ENCODE measurements at places on chromosomes 11 and 22.

DNA sequence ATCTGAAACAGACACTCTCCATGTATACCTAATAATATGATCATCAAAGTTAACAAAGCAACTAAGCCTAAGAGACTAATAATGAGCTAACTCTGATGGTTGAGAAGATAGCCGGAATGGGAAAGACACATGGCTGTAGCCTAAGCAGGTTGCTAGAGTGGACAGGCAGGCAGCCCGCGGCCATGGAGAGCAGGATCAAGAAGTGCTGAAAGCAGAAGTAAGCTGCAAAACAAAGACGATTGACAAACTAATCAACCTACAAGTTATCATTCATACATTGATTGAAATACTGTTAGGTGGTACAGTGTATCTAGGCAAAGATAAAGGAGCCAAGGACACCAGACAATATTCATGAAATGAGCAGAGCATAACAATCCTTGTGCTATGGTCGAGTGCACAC is 29.3 kb downstream of the SLN start:
- DNase-seq = no peak

GRCh38 chr11:92045301-92045700 is 179.3 kb upstream of the FAT3 start:
- DNase-seq = no peak

DNA sequence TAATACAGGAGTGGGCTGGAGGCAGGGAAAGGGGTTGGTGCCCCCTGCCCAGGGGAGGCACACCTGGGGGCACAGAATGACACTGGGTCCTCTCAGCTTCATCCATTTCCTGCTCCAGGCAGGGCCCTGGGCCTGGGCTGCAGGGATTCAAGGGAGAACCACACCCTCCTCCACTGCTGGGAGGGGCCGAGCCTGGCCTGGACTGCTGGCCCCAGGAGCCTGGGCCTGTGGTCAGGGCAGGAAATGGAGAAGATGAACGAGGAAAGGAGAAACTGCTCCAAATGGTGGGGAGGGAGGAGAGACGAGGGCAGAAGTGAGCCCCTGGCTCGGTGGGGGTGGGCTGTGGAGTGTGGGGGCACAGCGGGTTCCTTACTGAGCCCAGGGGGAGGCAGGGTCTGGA is 38.1 kb upstream of the KCNQ1OT1 start:
- DNase-seq = no peak

- DNase-seq = no peak
Observed at GRCh38 chr22:25509374-25509791, 55.1 kb upstream of the GRK3 start.

DNA sequence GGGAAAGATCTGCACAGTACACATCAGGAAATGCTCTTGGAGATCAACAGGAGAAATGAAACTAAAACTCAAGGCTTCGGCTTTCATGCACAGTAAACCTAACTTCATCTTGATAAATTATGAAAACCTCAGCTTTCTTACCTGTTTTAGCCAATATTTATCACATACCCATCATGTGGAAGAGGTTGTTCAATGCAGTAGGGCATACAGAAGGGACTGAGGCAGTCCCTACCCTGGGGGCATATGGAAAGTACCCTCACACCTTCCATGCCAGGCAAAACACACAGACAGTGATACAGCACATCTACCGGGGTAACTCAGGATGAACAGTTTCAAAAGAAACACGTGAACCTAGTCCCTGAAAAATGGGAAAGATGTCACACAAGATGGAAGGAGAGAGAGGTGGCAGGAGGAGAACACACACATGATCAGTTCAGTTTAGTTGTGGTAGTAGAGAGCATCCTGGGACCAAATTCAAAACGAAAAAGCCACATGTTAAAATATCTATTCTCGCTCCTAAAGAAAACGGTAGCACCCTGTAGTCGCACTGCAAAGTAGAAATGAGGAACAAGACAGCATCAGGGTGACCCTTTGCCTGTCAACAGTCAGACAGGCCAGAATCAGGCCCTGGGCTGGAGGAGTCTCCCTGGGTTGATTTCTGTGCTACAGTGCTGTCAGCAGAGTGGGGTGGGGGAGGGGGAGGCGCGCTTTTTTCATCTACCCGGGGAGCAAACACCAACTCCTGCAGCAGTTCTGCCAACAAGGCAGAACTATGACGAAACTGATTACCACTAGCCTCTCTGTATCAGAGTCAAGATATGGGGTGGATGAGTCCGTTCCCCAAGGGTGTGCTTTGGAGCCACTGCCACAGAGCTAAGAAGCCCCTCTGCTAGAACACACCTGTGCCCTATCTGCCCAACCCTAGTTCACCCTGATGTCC is 1.3 kb downstream of the HIRA start:
- no peak for DNase-seq

- no peak for DNase-seq
Observed at GRCh38 chr22:31179345-31179744, 19.4 kb downstream of the RNF185 start.

GRCh38 chr11:45560155-45560912 is 105.1 kb downstream of the CHST1 start:
- no peak for DNase-seq

DNA sequence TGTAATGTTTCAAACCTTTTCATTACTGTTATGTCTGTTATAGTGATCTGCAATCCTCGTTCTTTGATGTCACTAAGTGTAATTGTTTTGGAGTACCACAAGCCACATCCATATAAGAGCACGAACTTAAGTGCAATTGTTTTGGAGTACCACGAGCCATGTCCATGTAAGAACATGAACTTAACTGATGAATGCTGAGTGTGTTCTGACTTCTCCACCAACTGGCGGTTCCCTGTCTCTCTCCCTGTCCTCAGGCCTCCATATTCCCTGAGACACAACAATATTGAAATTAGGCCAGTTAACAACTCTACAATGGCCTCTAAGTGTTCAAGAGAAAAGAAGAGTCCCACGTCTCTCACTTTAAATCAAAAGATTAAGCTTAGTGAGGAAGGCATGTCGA is 23.5 kb downstream of the TESMIN start:
- no peak for DNase-seq

DNA sequence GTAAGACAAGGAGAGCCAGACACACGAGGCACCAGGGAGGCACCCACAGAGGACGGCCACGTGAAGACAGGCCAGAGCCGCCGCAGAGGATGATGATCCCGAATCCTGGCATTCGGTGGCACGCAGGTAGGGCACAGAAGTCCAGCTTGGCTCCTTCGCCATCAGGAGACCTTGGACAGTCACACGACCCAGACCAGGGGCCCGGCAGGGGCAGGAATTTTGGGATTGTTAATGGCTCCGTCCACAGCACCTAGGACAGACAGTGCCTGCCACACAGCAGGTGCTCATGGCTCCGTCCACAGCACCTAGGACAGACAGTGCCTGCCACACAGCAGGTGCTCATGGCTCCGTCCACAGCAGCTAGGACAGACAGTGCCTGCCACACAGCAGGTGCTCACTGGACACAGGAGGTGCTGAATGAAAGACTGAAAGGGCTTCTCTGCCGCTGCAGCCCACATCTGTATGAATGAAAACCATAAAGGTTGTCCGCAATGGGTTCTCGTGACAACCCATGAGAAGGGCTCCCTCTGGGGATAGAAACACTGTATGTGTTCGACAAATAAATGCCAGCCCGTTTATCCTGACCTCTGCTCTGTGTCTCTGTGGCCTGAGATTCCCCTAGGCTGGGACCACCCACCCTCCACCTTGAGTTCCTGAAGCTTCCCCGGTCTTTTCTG is 341.6 kb downstream of the CTTN start:
- DNase-seq = no peak

DNA sequence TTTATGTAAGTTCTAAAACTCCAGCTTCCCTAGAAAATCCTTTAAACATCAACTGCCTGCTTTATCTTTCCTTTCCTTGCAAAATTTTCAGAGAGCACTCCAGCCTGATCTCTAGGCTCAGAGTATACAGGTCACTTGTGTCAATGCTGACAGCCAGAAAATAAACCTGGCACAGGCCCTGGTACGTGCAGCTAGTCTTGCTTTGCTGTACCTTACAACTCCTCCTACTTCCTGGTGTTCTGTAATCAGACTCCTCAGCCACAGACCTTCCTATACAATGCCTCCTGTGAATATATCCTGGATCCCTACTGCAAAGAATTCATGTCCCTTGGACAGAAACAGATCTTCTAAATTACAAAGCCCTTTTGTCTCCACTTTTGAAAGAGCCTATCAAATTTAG is 24.2 kb upstream of the TMEM123 start:
- no peak for DNase-seq

DNA sequence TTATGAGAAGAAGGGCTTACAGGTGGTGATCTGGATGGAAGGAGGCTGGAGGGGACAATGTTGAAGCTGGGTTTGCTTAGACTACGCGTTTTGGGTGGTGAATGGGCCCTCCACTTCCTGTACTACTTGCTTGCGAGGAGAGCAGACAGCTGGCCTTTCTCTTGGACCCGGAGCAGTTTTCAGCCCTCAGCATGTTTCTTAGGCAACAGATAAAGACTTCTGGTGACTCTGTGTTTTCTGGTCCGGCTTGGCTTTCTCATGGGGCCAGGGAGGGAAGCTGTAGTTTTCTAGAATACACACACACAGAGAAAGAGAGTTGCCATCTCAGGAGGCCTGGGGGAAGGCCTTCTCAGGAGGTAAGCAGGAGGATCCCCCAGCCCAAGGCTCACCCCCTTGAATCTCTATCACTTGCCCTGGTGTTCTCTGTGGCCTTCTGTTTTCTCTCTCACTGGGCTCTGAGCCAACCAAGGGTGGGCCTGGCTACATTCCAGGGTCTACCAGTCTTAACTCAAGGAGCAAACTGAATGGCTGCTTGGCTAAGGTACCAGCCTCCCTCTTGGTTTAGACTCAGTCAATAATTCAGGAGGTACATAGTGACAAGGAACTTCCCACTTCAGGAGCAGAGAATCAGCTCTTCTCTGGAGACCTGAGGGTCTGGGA is 2.4 kb downstream of the CCS start:
- no peak for DNase-seq

DNA sequence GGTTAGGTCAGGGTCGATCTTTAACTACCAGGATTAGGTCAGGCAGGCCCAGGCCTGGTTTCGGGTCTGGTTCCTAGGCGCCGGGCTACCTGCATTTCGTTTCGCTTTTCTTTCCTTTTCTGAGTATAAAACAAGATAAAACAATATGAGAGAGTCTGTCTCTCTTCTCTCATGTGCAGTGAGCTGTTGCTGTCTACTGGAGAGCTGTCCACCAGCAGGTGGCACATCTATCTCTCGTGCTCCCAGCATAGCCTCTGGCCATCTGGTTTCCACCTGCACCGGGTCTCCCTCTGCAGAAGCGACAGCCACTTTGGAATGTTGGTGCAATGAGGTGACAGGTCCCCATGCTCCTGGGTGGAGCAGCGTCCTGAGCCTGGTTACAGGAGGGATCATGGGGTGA is 27.6 kb downstream of the RIBC2 start:
- no peak for DNase-seq

All from caudate nucleus (tissue), 63 donors.